ENCODE measurements at places on chromosomes 1 and 21. TPM values are rescaled to one million over a fixed set of nuclear protein-coding genes. Genes with fewer than 3 reads are reported as not detected.

The GREM2 gene
- not detected for total RNA-seq

The FAM78B gene
- total RNA-seq: 11.9 TPM

The C1orf56 gene
- total RNA-seq: 6.5 TPM

- no peak for DNase-seq
Measured at GRCh38 chr1:193868425-193868824, 682.0 kb upstream of the B3GALT2 start.
